ENCODE measurements at places on chromosomes 7 and 10.

- DNase-seq, result no peak
Measured at GRCh38 chr7:129553899-129554461, 51.6 kb downstream of the SMKR1 start.

- no peak for DNase-seq
Measured at GRCh38 chr10:35685402-35685801, 43.3 kb upstream of the FZD8 start.

DNA sequence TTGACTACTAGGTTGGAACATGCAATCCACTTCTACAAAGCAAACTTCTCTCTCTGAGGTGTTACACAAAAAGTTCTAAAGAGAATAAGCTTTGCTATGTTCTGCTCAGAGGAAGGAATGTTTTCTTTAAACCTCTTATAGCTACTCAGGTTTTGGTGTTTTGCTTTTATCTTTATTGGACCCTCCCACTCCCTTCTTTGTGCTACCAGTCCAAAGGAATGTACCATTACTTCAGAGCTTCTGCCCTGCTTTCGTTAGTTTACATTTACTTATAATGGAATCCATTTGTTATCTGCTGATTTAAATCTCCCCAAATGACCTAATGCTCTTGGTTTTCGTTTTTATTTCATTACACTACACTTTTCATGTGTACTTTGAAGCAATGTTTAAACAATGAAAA, 154.9 kb downstream of the ATE1 start:
- DNase-seq, result no peak

GRCh38 chr10:104579136-104579535, 62.0 kb upstream of the SORCS3 start:
- DNase-seq, result no peak

DNA sequence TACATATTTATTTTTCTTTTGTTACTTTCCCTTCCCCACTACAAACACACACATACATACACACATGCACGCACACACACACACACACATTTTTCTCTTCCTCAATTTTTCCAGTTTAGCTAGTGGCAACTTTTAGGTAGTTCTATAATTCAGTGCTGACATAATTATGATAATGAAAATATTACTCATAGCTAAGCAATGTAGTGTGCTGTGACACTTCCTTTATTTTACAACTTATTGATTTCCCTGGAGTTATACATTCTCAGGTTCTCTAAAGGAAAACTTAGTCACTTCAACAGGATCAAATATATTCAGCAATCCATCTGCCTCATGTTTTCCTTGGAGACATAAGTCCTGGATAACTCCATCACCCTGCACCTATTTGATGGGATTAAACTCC, 151.6 kb downstream of the CACNA2D1 start:
- DNase-seq, result no peak

DNA sequence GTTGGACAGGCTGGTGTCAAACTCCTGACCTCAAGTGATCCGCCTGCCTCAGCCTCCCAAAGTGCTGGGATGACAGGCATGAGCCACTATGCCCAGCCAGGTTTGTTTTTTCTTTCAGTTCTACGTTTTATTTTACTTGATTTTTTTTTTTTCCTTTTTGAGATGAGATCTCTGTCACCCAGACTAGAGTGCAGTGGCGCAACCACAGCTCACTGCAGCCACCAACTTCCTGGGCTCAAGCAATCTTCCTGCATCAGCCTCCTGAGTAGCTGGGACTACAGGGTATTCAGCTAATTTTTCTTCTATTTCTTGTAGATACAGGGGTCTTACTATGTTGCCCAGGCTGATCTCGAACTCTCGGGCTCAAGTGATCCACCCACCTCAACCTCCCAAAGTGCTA, 24.3 kb downstream of the GDI2 start:
- no peak for DNase-seq

- DNase-seq, result no peak
Measured at GRCh38 chr10:7776777-7777176, 11.0 kb downstream of the KIN start.

DNA sequence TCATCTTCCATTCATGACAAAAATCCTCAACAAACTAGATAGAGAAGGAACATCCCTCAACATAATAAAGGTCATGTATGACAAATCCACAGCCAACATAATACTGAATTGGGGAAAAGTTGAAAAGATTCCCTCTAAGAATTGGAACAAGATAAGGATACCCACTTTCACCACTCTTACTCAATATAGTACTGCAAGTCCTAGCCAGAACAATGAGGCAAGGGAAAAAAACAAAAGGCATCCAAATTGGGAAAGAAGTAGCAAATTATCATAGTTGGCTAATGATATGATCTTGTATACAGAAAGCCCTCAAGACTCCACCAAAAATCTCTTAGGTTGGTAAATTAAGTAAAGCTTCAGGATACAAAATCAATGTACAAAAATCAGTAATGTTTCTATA, 4.7 kb downstream of the POT1 start:
- no peak for DNase-seq

- DNase-seq, result no peak
Measured at GRCh38 chr10:71218651-71219050, 6.3 kb downstream of the UNC5B start.

DNA sequence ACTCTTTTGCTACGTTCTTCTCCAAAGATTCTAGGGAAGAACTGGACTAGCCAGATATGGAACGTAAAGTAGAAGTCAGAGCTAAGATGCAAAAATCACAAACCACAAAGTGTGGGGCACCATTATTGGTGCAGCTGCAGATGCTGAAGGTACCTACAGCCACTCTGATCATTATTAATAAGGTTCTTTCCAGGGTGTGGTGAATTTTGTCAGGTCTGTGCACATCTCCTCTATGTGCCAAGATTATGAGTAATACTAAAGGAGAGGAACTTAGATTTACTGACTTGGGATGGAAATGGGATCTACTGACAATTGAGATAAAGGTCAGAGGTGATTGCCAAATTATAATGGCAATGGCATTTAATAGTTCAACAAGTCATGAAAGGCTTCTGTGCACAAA, 148.2 kb downstream of the RAPGEF5 start:
- DNase-seq, result no peak

- no peak for DNase-seq
Measured at GRCh38 chr7:130734815-130735716, 1.1 kb upstream of the KLF14 start.

DNA sequence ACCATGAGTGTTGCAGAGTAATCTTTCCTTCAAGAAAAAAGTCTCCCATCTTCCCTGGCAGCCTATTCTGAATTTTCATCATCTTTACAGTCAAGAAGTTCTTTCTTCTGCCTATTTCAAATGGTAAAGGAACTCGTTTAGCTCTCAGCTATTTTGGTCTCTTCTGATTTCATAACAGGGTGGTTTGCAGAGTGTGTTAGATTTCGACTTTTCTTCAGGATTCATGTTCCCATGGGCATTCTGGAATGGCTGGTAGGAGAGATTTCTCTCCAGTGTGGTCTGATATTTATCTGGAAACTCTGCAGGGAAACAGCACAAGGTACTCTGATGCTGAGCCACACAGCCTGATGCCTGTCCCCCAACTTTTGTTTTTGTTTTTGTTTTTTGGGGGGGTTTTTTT, 111.1 kb upstream of the FAM171A1 start:
- no peak for DNase-seq

- DNase-seq, result peak; percentile 57
Measured at GRCh38 chr7:8724080-8724718, 290.8 kb downstream of the NXPH1 start.

DNA sequence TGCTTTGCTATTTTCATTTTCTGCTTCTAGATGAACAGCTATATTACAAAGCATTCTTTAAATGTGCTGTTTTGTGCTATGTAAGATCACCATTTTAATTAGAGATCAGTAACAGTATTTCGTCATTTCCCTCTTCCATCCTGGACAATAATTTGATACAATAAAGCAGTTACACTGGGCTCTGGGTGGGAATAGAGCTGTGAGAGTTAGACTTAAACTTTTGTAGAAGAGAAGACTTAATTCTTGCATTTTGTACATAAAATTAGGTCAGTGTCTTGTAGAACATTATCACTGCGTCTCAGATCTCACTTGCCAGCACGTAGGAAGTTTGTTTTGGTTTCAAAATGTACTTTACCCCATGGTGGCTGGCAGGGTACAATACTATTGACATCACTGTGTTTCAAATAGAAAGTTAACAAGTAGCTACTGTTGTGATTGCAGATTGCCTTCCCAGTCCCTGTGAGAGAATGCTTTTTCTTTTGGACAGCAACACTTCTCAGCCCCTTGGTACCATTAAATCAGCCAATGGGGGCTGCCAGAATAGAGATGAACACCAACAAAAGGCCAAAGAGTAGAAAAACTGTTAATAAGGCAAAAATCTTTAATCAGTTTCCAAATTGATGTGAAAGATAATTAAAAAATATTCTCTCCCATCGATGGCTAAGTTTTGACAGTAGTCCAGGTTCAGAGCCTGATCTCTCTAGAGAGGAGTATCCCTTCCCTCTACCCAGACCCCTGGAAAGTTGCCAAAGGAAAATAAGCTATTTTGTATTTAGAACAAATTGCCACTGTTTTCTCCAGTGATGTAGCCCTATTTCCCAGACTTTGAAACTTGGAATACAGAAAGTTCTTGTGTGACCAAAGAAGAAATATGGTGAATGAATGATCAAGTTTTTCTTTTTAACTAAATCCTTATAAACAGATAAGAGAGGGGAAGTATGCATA, 35.1 kb downstream of the SMNDC1 start:
- DNase-seq, result no peak

- no peak for DNase-seq
Measured at GRCh38 chr10:124875596-124875995, 66.3 kb upstream of the ZRANB1 start.

GRCh38 chr7:159130820-159131219, 13.8 kb downstream of the VIPR2 start:
- DNase-seq, result no peak

GRCh38 chr7:139153832-139154231, 44.3 kb upstream of the ZC3HAV1 start:
- no peak for DNase-seq

GRCh38 chr7:20340839-20341238, 10.1 kb downstream of the ITGB8 start:
- no peak for DNase-seq

GRCh38 chr10:16986406-16987205, 143.0 kb downstream of the CUBN start:
- DNase-seq, result no peak

DNA sequence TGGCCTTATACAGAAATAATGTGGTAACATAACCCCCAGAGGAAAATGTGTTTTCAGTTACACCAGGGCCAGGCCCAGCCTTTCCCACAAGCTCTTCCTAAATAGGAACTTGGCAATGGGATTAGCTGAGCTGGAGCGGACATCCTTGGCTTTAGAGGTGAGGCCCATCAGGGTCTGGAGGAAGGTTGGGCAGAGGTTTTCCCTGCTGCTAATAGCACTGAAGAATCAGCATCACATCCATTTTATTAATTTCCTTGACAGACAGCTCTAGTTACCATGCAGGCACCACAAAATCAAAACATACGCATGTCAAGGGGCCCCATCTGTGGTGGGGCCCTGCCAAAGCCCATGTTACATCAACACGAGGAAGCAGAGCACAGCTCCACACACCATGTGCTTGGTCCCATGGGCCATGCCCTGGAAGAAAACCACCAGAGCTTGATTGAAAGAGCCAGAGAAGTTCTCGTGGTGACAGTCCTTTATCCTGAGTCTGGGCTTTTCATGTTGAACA, 566.6 kb downstream of the KCNMA1 start:
- no peak for DNase-seq

- DNase-seq, result no peak
Measured at GRCh38 chr7:90345016-90345415, 1.5 kb upstream of the GTPBP10 start.
